ENCODE measurements at places on chromosomes 13 and 19.

- no peak for DNase-seq
These were observed 796.3 kb downstream of the DIAPH3 start for GRCh38 chr13:59367467-59367866.

DNA sequence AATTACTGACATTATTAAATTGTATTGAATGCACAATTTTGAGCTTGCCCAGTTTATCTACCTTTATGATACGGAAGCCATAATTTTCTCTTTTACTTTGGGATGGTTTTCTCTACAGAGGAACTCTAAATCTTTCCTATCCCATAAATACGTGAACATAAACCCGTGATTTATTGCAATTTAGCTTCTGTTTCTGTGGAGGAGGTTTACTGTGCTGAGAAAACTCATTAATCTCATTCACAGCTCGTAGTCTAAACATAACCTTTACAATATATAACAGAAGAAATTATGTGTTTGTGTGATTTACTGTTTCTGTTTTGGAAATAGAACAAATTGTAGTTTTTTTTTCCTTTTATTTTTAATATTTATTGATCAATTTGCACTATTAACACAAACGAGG lies 207.1 kb upstream of the PCDH9 start:
- no peak for DNase-seq

DNA sequence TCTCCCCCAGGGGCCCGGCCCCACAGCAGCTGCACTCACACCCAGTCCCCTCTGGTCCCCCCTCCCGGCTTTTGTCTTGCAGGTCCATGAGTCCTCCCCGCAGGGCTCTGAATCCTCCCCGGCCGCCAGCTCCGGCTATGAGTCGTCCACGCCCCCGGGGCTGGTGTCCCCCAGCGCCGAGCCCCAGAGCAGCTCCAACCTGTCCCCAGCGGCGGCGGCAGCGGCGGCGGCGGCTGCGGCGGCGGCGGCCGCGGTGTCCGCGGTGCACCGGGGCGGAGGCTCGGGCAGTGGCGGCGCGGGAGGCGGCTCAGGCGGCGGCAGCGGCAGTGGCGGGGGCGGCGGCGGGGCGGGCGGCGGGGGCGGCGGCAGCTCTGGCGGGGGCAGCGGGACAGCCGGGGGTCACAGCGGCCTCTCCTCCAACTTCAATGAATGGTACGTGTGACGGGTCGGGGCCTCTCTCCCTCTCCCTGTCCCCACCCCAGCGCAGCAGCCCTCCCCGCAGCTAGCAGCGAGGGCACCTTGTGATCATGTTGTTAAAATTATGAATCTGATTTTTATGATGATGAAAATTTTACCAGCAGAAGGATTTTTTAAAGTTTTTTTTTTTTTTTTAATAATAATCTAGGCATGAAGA lies 3.8 kb downstream of the ZIC2 start:
- DNase-seq = no peak

DNA sequence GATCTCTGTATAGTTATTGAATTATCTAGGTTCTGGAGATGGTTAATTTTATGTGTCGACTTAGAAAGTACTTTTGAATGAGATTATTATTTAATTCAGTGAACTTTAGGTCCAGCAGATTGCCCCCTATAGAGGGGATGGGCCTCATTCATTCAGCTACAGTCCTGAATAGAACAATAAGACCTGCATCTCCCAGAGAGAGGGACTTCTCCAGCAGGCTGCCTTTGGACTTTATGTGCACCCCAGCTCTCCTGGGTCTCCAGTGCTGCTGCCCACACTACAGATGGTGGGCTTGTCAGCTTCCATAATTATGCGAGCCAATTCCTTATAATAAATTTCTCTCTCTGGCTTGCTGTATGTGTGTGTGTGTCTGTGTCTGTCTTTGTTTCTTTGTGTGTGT lies 39.3 kb upstream of the KL start:
- no peak for DNase-seq

DNA sequence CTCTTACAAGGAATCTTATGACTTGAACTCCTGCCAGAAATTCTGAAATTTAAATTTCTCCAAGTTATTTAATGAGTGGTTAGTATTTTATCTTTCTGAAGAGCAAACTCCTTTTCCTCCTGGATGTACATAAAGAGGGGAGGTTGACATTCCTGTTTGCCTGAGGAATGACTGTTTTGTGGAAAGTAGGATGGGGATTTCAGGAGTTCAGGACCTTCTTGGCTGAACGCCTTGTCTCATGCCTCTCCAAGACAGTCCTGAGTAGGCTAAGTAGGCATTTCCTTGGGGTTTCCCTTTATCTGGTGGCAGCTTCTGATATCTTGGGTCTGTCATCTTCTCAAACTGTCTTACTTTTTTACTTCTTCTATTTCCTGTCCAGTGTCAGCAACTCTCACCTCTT lies 356.6 kb downstream of the TDRD3 start:
- DNase-seq = no peak

- DNase-seq = no peak
These were observed 340.0 kb downstream of the DNAJC15 start for GRCh38 chr13:43363156-43363953.

- DNase-seq = peak; percentile 4
These were observed 2.9 kb downstream of the UBL3 start for GRCh38 chr13:29847501-29847983.

DNA sequence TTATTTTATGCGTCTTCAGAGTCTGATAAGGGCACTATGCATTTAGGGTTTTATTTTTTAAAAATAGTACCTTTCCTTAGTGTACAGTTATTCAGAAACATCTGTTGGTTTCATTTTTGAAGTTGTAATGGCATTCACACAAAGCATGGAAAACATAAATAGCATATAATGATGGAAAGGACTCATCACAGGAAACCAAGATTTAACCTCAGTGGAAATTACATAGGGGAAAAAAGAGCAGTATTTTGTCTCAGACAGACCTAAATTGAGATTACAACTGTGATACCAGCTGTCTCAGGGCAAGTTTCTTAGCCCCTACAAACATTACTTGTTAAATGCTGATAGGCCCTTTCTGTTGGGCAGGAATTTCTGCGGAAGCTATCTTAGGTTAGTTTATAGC lies 57.2 kb downstream of the NHLRC3 start:
- peak; percentile 60 for DNase-seq

DNA sequence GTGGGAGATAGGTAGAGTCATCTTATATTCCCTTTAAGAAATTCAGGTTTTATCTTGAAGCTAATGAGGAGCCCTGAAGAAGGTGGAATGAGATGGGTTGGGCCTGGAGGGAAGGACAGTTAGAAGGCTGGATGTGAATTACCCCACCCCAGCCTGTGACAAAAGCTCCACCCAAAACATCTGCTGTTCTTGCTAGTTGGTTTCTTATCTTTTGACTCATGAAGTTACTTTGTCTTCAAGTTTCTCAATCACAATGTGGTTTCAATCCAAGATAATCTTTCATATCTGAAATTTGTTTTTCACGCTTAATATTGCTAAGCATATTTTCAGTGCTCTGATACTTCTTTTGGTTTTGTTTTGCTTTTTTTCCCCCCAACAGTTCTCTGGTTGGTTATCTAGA lies 38.3 kb upstream of the HMGB1 start:
- DNase-seq = peak; percentile 62

DNA sequence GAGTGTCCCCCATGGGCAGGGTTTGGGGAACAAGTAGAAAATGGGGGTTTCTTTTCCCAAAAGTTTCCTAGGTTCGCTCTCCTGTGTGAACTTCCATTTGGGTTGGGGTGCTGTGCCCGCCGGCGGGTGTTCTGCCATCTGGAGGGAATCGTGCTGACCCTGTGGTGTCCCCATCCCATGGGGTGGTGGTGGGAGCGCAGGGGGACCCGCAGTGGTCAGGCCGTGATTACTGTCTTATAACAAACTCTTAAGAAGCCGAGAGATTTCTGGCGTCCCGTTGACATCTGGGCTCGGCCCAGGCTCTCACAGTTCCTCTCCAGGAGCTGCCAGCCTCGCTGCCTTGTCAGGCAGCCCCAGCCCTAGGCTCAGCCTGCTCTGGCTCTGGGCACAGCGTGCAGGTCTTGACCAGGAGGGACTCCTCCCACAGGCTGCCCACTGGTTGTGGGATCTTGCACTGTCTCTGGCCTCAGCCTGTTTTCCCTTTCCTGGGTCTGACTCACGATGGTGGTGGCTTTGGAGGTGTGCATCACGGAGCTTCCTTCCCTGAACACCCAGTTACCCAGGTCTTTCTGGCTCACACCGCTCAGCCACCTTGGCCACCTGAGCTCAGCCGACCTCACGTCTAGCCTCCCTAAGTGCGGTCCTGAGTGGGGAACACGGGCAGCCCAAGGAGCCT lies 34.5 kb downstream of the PLEKHJ1 start:
- DNase-seq = no peak

- DNase-seq = no peak
These were observed 75.6 kb downstream of the C13orf42 start for GRCh38 chr13:51035469-51035868.

GRCh38 chr19:48170817-48171347 lies 402 bp downstream of the ZSWIM9 start:
- no peak for DNase-seq

- no peak for DNase-seq
These were observed 1332.0 kb upstream of the PCDH20 start for GRCh38 chr13:62747629-62748028.

DNA sequence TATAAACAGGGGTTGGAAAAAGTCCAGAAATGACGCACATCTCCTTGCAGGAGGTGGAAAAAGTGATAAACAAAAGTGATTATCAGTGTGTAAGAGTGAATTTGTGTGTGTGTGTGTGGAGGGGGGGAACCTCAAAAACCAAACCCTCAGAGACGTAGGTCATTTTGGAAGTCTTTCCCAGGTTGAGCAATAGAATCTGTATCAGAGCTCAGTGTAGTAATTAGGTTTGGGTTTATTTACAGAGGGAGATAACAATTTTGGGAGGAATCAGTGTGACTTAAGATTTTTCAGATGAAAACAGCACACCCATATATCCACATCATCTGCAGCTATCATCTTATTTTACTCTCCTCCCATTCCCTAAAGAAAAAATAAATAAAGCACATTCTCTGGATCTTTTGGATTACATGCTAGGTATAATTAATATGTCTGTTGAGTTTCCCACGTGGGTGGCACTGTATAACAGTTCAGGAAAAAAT lies 406.4 kb downstream of the FGF9 start:
- DNase-seq = peak; percentile 9
